Esophagus mucosa (tissue), 1 donor: ENCODE measurements at places on chromosomes 1 and 21. TPM values are rescaled to one million over a fixed set of nuclear protein-coding genes. Genes with fewer than 3 reads are reported as not detected.

Gene PKN2
- 34.5 TPM for total RNA-seq

Gene MEX3A
- total RNA-seq, result 1.7 TPM

Gene ARHGAP29
- total RNA-seq, result 2.4 TPM

Gene PATJ
- 52.8 TPM for total RNA-seq

Gene ERICH3
- not detected for total RNA-seq

Gene FAM229A
- 2.3 TPM for total RNA-seq

Gene LEFTY2
- not detected for total RNA-seq

Gene KRTAP20-1
- not detected for total RNA-seq

Gene CLDN14
- not detected for total RNA-seq

Gene TLR5
- 11.1 TPM for total RNA-seq

Gene MXRA8
- 2.0 TPM for total RNA-seq

Gene PRELP
- total RNA-seq, result 1.5 TPM

Gene CZIB
- 28.0 TPM for total RNA-seq

Gene GBP1
- total RNA-seq, result 5.2 TPM

Gene AMPD1
- total RNA-seq, result not detected

Gene GBP5
- total RNA-seq, result 1.2 TPM

Gene SLC2A5
- total RNA-seq, result 5.9 TPM

Gene EFNA3
- 20.6 TPM for total RNA-seq

Gene PRRX1
- total RNA-seq, result 2.9 TPM

Gene CLCNKB
- total RNA-seq, result not detected

Gene PROK1
- total RNA-seq, result 0.20 TPM

Gene COL11A1
- not detected for total RNA-seq

Gene PLA2G2D
- 0.20 TPM for total RNA-seq

Gene CAPN2
- 171 TPM for total RNA-seq

Gene SFN
- 2,315 TPM for total RNA-seq

Gene IL23R
- 0.12 TPM for total RNA-seq

Gene CLIC6
- total RNA-seq, result 0.60 TPM

Gene GPR3
- total RNA-seq, result 0.52 TPM

Gene NBPF11
- total RNA-seq, result 5.2 TPM

Gene CD52
- total RNA-seq, result 7.5 TPM

Gene OR2T35
- not detected for total RNA-seq

Gene SLC25A34
- total RNA-seq, result 0.68 TPM

Gene SLAMF1
- total RNA-seq, result 0.36 TPM

Gene AIM2
- total RNA-seq, result 0.52 TPM
